ENCODE measurements at places on chromosomes 5 and 9.

GRCh38 chr9:72827950-72828731 lies 124.7 kb downstream of the ALDH1A1 start:
- peak; percentile 28 for DNase-seq

DNA sequence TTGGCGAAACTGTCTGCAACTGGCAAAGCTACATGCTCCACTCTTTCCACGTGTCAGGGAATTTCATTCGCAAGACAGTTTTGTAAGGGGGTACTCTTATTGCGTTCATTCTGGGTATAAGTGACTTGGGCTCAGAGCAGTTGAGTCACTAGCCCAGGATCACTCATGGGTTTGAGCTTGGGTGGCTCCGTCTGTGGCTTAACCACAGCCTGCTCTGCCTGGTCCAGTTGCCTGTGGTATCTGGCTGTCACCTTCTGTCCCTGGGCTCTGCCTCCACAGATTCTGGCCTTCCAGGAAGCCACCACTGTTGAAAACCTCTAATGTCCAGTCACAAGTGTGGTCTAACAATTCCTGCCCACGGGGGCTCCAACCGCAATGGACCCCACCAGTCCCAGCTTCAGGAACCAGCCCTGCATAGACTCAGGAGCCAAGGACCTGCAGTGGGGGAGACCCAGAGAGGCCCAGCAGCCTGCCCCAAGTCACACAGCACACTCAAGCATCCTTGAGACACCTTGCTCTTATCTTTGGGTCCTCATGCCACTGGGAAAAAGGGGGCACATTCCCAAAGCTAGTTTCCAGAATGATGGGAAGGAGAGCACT lies 10.4 kb downstream of the KIF12 start:
- no peak for DNase-seq

DNA sequence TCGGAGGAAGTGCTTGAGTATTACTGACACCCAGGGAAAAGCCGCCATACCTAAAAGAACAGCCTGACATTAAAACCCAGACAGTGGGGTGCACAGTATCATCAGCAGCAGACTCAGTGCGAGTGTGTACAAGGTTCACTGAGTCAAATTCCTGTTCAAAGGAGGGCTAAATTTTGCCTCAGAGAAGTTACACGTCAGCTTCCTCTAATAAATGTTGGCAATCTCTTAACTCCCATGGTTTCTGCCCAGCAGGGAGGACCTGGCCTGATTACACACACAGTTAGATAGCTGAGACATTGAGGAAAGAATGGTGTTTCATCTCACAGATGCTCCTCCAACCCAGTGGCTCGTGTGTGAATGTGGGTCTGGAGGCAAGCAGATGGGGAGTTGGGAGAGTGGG lies 38.2 kb downstream of the NIPSNAP3B start:
- no peak for DNase-seq

GRCh38 chr5:137838976-137839375 lies 28.7 kb upstream of the MYOT start:
- no peak for DNase-seq

DNA sequence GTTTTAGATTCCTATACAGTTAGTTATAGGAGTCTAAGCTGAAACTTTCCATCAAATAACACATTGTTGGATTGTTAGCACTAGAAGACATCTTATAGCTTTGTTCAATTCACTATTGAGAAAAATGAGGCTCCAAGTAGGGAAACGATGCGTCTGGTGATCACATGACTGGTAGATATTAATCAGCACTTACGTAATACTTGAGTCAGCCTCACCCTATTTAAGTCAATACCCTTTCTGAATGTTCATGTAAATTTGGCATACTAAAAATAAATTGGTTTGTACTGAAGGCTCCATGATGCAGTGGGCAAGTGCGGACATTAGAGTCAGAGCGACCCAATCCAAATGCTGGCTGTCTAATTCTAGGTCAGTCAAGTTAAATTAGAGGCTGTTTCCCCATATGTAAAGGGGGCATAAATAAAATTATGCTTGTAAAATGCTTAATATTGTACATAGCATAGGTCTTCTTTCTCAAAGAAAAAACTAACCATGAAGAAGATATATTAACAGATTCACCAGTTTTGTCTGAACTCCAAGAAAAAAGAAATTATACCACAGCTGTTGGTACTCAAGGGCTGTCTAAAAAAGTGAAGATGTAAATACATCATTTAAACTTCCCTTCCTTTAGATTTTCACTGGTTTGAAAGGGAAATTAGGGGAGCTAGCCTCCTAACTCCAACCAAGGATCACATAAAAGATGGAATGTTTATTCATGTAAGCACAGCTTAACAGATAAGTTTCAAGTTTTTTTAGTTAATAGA lies 406.6 kb upstream of the TLE4 start:
- peak; percentile 45 for DNase-seq

GRCh38 chr5:103774721-103775120 lies 212.1 kb upstream of the NUDT12 start:
- DNase-seq: no peak

DNA sequence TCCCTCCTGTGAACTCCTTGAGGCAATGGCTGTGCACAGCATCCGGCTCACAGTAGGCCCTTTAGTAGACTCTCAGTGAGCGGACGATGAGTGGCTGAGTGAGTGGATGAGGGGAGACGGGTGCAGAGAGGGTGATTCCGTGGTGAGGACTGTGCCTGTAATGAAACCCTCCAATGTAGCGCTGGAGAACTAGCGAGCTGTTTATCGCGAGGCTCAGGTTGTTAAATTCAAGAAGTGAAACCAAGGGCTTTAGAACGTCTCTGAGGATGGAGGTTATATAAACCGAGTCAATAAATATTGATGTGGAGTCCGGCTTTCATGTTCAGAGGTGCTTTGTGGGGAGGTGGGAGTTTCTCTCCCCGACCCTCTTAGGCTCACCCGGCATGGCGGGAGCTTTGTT lies 53.2 kb downstream of the NSG2 start:
- no peak for DNase-seq

- no peak for DNase-seq
These were observed 22.8 kb upstream of the FCN1 start for GRCh38 chr9:134940236-134941208.

DNA sequence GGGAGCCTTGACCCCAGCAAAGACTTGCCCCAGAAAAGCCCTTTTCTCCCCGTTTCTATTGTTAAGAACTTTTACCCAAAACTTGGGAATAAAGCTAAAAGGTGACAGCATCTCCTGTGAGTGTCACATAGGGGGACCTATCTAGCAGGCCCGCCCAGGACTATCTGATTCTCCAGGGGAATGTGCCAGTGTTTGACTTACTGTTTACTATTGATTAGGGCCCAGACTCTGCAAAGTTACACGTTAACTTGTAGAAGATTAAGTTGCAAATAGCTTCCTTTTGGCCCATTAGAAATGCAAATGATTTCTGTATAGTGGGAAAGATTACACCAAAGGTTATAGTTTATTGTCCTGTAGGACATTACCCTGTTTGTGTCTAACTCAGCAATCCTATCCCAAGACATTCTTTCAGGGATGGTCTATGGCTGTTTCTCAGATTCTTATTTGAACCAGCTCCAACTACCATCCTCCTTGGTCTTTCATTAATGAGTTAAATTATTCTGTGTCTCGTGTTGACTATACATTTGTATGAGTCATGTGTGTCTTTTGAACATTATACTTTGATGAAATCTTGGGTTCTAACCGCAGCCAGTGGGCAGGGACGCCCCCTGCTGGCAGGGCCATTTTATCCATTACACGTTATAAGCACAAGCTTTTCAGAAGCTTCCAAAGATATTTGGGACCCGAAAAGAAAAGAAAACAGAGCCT lies 60.7 kb downstream of the HRH2 start:
- DNase-seq: no peak

GRCh38 chr5:142658278-142658677 lies 27.6 kb downstream of the FGF1 start:
- no peak for DNase-seq

- DNase-seq: peak; percentile 14
These were observed 121.5 kb downstream of the JMY start for GRCh38 chr5:79357398-79357797.

- no peak for DNase-seq
These were observed 1.4 kb downstream of the OTULIN start for GRCh38 chr5:14665949-14666348.

DNA sequence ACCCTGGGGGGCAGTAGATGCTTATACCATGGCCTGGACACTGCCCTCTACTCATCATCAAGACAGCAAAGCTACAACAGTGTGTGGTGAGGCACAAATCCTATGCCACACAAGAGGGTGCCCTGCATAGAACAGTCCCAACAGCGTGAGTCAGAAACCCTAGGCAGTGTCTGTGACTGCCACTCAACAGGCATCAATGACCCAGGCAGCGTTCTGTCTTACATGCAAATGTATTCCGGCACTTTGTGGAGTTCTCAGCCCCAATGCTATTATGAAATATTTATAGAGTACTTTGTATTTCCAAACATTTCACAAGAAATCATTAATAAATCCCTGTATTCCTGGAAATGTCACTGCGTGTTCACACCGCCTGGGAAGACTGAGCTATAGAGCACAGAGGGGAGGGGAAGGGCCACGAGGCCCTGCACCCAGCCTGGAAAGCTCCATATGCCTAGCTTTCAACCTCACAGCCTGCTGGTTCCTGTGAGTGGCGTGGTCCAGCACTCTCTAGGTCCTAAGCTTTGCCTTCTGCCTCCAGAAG lies 77.7 kb downstream of the NIPSNAP3B start:
- no peak for DNase-seq

DNA sequence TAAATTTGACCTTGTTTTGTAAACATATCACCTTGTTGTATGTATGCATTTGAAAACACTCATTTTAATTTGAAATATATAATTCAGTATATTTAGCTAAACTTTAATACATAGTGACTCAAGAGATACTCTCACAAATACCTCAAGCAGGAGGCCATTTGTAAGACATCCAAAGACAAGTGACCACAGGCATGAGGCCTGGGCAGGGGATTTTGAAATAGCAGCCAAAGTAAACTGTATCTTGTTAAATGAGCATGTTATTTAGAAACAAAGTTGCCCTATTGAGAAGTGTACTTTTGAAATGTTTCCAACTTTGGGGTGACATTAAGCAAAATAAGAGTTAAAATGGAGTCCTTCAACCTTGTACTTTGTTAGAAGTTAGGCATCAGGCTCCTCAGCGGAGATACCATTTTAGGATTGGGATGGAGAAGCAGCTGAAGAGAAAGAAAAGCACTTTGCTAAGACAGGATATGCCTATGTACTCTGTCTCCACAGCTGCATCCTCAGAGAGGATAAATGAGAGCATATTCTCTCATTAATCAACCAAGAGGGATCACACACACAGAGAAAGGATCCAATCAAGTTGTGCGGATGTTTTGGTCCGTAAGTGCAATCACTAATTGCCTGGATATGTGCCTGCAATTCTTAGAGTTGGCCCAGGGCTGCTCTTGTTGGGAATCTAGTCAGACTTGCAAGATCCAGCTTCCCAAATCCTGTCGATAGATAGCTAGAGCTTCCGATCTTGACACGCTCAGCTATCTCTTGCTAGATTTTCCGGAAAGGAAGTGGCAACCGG lies 157.5 kb upstream of the HAPLN1 start:
- peak; percentile 57 for DNase-seq

GRCh38 chr5:41891066-41891707 lies 13.0 kb upstream of the RIMOC1 start:
- DNase-seq: no peak

GRCh38 chr5:95857185-95857945 lies 34.8 kb upstream of the GLRX start:
- no peak for DNase-seq

GRCh38 chr5:18944771-18945170 lies 1043.2 kb downstream of the CDH18 start:
- no peak for DNase-seq

DNA sequence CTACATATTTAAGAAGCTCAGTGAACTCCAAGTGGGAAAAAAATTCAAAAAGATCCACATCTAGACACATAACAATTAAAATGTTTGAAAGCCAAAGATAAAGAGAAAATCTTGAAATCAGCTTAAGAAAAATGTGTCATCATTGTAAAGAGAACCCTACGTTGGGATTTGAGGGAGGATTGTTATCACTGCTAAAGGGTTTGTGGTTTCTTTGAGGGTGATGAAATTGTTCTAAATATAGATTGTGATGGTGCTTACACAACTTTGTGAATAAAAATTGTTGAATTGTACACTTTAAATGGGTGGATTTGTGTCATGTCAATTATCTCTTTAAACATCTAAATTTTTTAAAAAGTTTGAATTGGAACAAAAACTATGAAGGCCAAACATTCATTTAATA lies 92.2 kb upstream of the ADAMTS19 start:
- DNase-seq: peak; percentile 37

- no peak for DNase-seq
These were observed 28.8 kb downstream of the FAM163B start for GRCh38 chr9:133580419-133580738.

- DNase-seq: no peak
These were observed 86.1 kb downstream of the DAB2IP start for GRCh38 chr9:121737481-121737931.

- DNase-seq: peak; percentile 83
These were observed 129.6 kb upstream of the CNTLN start for GRCh38 chr9:17005056-17005823.

DNA sequence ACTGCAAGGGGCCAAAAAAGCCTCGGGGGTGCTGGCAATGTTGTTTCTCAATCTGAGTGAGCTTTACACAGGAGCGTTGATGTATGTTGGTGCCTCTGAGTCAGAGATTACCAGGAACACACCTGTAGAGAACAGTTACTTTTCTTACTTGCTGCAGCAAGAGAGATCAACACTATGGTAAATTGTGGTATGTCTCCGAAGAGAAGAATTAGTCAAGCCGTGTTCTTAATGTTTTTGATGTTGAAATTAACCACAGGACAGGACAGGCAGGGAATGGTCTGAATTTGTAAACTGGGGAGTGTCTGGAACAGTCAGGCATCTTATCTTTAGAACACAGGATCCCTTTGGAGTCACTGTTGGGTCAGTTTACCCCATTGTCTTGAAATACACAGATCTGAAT lies 285.7 kb downstream of the DNAH5 start:
- no peak for DNase-seq

GRCh38 chr9:28318515-28318914 lies 745.2 kb upstream of the C9orf72 start:
- DNase-seq: no peak

DNA sequence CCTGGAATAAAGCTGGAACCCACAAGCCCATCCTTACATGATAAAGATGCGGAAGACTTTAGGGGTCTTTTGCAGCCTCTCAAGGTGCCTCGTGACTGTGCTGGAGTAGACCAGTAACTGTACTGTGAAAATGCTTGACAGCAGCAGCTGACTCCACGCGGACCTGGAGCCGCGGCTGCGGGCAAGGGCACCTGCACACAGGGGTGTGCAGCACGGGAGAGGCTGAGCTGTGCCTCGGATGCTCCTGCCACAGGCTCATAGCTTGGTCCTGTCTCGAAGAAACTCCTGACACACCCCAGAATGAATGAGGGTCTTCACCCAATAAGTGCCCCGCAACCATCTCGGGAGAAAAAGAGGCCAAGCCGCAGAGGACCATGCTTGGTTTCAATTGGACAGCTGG lies 40.3 kb upstream of the CEP72 start:
- DNase-seq: no peak

- DNase-seq: no peak
These were observed 35.8 kb downstream of the C5orf15 start for GRCh38 chr5:133932441-133933168.
